AG04449 (cell line): ENCODE measurements at places on chromosomes 7 and 10.

DNA sequence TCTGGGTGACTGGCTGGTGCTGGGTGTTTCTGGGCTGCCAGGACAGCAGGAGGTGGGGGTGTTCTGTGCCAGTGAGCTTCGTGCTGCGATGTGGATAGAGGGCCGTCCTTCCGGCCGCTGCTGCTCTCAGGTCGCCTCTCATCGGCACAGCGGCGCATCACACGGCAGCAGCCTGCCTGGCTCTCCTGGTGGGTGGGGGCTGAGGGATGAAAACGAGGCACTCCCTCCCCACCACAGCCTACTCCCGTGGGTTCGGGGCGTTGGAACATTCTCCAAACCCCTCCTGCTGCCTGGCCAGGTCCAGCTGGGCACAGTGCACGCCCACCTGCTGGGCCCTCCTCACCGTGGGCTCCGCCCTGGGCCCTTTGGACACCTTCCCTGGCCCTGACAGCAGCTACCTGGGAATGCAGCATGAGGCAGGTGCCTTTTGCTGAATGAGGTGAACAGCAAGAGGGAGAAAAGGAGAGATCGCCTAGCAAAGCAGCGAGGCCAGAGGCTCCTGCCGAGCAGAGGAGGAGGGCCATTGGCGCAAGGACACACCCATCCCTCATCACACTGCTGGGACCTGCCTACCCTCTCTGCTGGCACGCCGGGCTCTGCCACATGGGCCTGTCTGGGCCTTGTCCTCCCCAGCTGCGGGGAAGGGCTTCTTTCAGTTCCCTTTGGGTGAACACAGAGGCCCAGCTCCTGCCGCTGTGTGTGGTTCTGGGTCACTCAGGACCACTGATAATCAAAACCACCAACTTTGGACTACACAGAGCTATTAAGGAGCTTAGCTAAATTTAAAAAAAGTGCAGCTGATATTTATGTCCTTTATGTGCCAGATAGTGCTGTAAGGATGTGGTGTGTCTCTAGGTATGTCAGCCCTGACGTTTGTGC is 33.4 kb downstream of the INPP5A start:
- no peak for DNase-seq

DNA sequence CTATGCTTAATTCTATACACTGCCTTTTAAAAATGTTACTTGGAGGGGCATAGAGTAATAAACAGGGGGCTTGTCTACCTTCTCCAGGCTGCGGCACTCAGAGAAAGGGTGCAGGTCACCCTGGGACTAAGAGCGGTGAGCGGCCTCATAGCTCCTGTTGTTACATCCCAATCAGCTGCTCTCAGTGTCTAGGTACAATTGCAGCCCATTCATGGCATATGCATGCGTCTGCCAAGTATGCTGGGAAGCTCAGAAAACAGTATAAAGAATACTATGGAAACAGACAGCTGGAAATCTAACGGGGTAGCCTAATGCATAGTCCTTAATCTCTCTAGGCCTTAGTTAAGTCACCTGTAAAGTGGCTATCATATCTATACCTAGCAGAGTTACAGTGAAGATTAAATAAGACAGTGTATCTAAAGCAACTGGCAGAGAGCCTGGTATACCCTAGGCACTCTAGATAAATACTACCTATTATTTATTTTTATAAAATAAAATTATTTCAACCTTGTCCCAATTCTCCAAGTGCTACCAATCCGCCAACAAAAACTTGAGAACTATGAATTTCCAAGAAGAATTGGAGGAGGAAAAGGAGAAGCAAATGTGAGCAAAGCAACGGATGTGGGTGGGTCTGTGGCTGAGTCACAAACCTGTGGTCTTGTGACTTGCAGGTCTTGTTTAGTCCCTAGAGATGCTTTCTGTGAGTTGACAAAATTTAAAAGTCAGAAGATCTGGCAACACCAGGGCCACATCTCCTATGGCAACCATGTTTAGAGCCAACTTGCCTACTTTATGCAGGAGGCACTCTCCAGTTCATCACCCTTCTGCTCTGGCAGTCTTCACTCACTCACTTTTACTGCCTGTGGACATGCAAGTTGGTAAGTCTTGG is 183.0 kb downstream of the RAPGEF5 start:
- DNase-seq, result no peak

DNA sequence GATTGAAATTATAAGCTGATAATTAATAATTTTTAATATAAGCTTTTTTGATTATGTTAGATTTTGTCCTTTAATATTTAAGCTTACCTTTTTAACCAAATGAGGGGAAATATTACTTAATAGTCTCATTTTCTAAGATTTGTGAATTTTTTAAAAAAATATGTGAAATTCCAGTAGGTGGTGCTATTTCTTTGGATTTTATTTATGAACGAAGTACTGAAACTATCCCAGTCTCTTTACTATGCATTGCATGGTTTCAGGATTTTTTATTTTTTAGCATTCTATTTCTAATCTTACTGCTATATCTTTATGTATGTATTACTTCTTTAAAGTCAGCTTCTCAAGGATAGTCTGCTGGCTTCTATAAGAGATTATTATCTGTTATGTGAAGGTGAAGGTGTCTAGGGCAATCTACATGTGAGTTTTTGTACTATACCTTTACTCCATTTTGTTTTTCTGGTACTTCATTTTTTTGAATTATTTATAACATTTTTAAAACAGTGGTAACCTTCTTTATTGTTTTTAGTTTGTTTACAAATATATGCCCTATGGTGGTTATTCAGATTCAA is 78.3 kb downstream of the ATRNL1 start:
- DNase-seq, result no peak

DNA sequence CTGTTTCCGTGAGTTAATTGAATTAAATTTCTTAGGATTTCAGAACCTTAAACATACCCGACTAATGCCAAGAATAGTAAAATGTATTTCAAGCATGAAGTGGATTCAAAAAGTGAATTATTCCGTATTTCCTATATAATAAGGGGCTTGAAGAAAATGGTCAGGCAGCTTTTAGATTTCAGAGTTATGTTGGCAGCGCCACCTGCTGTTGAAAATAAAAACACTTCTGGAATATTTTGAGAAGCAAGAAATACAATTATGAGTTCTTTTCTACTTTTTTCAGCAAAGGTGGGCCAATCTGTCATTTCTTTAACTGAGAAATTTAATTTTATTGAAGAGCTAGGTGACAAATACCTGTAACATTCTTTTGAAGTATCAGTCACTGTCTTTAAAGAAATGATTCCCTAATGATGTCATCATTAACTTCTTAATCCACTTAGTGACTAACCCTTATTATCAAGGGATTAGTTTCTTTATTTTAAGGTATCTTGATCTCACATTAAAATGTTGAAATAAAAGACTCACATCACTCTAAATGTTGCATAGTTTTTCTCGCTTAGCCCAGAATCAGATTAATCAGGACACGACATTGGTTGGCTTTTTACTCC is 36.6 kb upstream of the AGR3 start:
- DNase-seq, result no peak

DNA sequence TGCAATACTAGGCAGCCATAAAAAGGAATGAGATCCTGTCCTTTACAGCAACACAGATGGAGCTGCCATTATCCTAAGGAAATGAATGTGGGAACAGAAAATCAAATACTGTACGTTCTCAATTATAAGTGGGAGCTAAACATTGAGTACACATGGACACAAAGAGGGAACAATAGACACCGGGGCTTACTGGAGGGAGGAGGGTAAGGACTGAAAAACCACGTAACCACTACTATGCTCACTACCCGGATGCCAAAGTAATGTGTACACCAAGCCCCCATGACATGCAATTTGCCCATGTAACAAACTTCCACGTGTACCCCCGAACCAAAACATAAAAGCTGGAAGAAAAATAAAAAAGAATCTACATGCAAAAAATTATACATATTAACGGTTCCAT is 587.0 kb downstream of the PARD3 start:
- no peak for DNase-seq

GRCh38 chr7:11539853-11540252 is 292.1 kb downstream of the THSD7A start:
- no peak for DNase-seq

- no peak for DNase-seq
These were observed 86.5 kb downstream of the C10orf105 start for GRCh38 chr10:71632896-71633600.

GRCh38 chr7:55308186-55308929 is 56.8 kb upstream of the LANCL2 start:
- DNase-seq, result peak; percentile 73

DNA sequence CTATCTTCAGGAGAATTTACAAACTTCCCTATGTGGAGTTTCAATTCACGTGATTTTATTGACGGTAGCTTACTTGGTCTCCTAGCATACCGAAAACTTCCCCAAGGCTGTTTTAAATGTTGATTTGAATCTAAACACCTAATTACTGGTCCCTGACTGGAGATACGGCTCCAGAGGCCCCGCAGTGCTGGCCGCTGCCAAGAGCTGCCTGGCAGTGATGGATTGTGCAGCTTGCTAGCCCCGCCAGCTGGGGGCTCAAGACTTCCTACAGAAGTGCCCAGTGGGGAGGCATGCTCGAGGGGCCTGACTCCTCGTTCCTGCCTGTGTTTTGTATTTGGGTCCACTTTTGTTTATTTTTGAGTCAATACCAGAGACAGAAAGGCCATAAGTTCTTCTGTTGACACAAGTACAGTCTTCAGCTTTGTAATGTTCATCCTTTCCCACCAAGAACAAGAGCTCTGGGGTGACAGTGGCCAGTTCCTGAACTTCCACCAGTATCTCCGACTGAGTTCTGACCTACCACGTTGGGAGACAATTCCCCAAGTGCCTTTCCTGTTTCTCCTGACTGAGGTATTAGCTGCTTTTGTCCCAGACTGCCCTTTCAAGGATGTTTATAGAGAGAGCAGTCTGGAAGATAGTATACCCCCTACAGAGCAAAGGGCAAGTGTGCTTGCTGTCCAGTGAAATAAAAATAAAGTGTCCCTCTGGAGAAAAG is 80.7 kb upstream of the CXCL12 start:
- no peak for DNase-seq

GRCh38 chr10:113527211-113527906 is 25.5 kb upstream of the HABP2 start:
- no peak for DNase-seq

DNA sequence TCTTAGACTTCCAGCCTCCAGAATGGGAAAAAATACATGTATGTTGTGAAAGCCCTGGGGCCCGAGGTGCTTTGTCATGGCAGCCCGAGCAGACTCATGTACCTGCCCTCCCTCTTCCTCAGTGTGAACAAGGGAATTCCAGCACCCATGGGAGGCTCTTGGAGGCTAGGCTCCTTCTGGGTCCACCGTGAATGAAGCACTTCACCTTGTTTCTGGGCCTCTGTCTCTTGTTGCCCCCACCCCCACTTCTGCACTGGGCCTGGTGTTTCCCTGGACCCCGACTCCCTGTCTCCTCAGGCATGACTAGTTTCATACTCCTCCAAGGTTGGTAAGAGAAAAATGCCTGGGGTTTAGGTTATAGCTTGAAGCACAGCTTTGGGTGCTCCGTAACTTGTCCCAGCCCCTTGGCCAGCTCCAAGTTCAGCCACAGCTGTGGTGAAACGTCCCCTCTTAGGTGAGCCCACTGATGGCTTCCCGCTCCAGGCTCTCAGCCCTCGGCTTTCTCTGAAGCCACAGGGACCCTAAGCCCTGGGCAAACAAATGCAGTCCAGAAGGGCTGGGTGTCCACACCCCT is 30.2 kb upstream of the ARHGAP22 start:
- DNase-seq, result no peak

GRCh38 chr10:58179238-58179637 is 88.5 kb downstream of the IPMK start:
- DNase-seq, result no peak

DNA sequence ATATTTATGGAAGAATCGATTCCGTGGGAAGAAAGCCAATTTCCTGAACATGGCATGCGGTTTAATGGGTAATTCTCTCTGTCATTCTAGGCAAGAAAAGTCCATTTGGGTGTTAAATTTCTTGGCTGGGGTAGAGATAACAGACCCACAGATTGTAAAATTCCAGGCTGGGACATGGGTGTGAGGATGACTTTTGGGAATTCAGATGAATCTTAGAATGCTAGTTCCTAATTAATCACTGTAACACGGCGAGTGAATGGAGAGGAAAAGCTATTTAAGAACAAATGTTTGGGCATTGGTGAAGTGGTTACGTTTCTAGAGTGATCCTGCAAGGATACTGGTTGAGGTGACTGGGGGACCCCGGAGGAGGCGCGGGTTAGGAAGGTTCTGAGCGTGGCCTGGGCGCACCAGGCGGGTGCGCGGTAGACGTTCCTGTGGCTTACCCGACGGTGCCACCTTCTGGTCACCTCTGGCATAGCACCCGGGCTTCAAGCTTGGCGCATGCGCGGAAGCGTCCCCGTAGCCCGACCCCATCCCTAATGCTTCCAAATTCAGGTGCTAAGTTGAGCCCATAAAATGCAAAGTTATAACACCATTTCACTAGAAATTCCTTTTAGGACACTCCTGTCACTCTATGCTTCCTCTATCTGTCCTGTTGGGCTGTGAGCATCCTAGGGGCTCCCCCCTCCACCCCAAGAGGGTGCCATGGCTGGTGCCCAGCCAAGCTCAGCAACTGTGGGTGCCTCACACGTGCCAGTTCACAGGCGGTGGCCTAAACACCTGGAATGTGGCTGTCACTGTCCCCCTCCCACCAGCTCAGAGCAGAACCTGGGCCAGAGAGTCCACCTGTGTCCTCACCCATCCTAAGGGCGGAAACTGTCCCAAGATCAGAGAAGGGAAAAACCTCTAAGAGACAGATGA is 104.4 kb downstream of the PTPRE start:
- DNase-seq, result no peak

DNA sequence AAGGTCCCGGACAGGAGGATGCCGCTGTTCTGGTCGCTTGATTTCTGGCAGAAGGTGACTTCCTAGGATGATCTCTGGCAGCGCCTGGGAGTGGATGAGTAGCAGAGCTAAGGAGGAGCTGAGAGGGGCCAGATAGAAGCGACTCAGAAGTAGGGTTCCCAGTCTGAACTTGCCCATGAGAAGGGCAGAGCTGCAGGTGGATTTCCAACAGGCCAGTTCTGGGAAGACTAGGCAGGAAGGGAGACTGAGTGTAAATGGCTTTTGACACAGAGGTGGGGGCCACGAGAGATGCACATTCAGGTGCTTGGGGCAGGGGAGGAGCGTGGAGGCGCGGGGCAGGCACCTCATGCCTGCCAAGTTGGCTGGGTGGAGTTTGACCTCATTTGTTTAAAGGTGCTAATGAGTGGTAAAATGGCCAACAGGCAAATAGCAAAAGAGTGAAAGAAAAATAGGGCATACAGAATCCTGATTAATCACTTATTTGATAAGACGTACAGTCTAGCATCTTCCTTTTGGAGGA is 58.8 kb downstream of the SHH start:
- no peak for DNase-seq

- no peak for DNase-seq
These were observed 190.2 kb downstream of the CAMK1D start for GRCh38 chr10:12539350-12540164.

DNA sequence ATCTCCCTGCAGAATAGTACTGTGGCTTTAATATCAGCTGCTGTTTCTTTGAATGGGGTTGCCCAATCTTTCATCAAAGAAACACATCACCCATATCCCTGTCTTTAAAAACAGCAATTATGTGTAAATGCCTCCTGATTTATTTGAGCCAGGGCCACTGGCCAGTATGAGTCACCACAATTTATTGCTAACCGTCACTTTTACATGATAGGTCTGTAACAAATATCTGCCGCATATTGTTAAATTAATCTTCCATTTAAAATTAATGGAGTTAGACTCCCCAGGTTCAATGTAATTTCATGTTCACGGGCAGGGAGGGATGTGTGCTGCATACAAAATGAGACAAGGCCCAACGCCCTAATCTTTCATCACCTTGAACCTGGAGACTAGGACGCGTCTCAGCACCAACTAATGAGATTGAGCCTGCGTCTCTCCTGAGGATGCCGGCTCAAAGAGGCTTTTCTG is 673.4 kb downstream of the AUTS2 start:
- DNase-seq, result no peak

- DNase-seq, result no peak
These were observed 12.3 kb upstream of the IKZF1 start for GRCh38 chr7:50292165-50292757.
